ENCODE measurements at places on chromosomes 5 and 9.
A peak's percentile ranks its signal among the peaks of the same experiment; 100 is the strongest.

DNA sequence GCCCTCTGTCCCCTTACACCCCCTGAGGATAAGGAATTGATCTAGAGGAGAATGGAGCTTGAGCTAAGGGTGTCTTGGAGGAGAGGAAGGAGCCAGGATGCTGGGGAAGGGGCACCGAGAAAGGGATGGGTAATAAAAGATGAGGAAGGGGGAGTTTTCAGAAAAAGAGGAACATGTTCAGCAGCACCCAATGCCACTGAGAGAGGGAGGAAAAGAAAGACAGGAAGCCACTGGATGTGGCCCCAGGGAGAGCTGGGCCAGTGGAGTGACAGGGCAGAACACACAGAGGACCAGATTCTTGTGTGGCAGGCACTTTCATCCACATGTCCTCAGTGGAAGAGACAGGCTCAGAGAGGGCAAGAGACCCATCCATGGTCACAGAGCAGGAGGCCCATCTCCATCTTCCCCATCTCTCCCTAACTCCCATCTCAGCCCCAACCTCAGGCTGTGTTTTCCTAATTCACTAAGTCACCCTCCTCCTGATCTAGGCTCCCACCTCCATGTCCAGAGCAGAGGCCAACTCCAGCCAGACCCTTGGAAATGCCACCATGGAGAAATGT lies 7.2 kb downstream of the PFN3 start:
- DNase-seq = no peak

DNA sequence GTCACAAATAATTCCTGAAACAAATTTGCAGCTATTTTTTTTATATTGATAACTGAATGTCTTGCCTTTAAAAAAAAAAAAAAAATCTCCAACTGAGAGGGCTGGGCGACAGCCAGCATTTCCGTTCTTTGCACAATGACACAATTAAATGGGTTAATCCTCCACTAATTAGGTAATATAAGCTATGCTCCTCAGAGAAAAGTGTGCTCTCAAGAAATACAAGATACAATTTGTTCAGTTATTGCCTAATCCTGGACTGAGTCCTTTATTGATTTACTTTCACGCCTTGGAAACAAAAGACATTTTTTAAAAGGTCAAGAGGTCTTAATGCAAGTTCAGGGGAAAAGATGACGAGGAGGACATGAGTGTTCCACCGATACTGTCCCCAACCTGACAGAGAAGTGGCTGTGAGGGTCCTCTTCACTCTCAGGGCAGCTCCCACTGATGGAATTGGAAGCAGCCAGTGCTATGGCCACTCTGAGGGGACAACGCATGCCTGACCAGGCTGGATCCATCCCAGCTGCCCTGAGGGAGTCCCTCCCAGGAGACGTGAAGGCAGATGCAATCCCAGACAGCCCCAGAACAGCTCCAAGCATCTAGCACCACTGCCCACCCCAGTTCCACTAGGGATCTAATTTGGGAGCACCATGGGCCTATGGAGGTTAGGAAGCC lies 220.7 kb downstream of the GNA14 start:
- no peak for DNase-seq

DNA sequence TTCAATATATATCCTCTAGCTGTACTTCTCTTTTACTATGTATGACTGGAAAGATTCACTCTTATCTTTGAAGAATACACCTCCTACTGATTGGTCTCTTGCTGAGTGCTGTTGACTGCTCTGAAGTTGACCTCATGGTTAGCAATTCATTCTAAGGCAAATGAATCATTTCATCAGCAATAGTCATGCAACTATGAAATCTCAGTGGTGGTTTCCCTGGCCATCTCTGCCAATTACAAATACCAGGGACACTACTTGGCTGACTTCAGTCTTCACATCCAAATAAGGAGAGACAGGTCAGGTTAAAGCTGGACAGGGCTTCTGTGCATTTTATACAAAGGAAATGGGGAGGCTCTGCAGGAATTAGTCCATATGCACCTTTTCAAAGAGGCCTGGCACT lies 333.5 kb upstream of the ACTBL2 start:
- peak; percentile 78 for DNase-seq

DNA sequence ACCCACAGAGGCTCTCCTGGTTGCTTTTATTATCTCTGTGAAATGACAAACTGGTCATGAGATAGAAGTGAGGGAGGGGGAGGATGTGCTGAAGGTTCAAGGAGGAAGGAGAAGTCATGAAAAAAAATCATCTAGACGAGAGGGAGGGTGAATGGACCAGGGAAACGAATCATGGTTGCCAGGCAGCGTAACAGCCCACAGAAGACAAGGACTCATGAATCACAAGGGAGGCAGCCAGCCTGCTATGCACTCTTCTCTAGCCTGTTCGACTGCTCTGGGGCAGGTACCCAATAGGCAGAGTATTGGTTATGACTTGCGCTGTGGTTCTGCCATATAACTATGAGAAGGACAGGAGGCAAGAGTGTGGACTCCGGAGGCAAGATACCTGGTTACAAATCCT lies 475.2 kb downstream of the CDK5RAP2 start:
- no peak for DNase-seq

- no peak for DNase-seq
Measured at GRCh38 chr5:126514558-126515141, 80.4 kb downstream of the ALDH7A1 start.

DNA sequence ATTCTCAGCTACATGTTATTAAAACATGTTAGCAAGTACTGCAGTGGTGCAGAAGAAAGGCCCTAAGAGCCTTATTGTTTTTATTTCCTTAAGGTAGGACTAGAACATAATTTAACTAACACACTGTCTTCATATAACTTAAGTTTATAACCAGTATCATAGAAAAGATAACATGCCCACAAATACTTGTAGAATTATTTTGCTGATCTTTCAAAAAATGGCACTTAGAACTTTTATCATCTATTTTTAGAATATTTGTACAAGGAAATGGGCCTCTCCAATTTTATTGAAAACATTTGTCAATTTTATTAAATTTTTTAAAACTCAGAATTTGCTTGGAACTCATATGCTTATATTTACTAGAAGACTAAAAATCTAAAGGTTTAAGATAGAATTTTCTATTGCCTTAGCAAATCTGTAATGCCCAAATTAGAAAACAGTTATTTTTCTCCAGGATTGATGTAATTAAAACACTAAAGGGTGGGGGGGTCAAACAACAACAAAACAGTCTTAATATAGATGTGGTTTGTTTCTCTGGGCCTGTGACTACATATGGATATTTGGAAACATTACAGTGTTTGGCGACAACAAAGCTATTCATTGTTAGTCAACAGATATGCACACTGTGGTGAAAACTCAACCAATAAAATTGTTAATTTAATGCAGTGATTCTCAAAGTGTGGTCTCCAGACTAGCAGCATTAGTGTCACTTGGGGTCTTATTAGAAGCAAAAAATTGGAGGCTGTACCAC lies 360.4 kb downstream of the PDE4D start:
- DNase-seq = no peak

GRCh38 chr9:83649080-83649479 lies 26.1 kb downstream of the IDNK start:
- peak; percentile 51 for DNase-seq

- no peak for DNase-seq
Measured at GRCh38 chr5:52665559-52665958, 122.2 kb upstream of the ITGA1 start.

DNA sequence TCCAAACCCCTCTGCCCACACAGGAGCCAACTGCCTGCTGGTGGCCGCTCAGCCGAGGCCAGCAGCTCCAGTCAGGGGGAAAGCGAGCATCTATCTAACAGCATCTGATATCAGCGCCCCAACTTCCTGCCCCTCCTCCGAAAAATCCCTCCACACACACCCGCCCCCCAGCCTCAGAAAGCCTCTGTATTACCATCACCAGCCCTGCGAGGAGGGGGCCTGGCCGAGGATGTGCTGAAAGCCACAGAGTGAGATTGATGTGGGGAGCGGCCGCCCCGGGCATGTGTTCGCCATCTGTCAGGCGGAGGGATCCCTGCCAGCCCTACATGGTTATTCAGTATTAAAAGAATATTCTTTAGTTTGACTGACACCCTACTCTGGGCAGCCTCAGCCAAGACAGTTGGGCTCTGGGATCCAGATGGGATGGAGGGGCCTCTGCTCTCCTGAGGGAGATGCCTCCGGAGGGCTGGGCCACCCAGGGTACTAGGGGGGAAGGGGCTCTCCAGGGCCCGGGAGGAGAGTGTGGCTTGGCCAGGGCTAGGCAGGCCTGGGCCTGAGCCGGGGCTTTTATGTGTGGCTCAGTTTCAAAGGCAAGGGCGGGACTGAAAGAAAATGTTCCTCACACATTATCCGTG lies 98.0 kb downstream of the HSD17B3 start:
- no peak for DNase-seq

DNA sequence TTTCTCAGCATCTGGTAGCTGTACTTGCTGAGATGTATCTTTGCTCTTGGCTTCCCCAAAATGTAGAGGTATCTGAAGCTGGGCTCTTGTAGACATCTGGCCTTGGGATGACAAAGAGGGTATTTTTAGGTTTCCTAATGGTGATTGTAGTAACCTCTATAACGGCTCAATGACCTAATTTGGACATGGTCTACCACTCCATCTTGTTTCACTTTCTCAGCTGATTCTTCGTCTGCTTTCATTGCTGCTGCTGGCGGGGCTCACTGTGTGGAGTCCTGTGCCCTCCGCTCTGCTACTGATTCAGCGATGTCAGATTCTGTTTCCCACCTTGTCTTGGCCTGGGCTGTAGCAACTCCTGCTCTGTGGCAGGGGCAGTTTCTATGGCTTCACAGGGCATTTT lies 12.7 kb upstream of the MARCHF11 start:
- DNase-seq = no peak

DNA sequence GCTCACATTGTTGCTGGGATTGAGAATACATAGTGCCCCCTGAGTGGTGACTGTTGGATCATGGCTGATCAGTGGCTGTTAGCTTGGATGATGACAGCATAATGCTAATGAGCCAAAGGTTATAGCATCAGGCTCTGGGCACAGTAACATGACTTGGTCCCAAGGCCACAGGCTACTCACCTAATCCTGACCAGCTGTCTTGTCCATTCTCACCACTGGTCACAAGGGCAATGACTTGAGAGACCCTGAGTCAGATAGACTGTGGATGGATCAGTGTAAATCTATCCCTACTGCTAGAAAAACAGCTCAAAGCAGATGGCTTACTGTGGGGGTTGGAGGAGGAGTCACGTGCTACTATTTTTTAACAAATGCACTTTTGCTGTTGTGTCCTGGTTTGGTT lies 74.7 kb downstream of the AOPEP start:
- DNase-seq = no peak

GRCh38 chr9:20242510-20243189 lies 379.6 kb downstream of the MLLT3 start:
- DNase-seq = no peak

- no peak for DNase-seq
Measured at GRCh38 chr5:103452666-103453065, 109.9 kb downstream of the NUDT12 start.

DNA sequence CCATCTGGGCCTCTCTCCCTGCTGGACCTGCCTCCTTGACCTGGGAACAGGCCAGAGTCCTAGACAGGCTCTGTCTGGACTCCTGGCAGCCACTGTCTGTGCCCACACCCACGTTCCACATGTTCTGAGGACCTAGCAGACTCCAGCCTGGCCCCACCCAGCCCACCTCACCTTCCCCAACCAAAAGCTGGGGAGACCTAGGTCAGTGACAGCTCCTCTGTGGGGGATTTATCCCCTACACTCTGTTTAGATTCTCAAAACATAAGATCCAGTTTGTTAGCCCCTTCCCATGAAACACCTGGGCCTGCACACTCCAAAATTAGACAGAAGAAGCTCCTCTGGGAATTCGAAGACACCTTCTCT lies 59.8 kb upstream of the ADAMTS2 start:
- DNase-seq = no peak

DNA sequence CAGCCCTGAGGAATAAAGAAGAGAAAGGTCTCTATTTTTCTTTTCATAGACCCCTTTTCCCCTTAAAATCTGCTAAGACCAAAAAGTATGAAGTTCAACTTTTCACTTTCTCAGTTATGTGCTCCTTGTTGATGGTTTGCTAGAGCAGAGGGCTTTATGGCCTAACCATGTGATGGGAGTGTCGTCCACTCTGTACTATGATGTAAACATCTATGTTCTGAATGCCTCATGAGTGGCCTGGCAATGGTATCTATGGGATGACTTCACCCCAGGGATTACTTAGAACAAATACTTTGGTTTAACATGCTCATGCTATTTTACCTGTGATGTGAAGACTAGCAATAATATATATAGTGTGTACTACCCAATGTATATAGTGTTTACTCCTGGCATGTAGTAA lies 43.7 kb upstream of the MIER3 start:
- no peak for DNase-seq

GRCh38 chr9:89591274-89592212 lies 13.3 kb upstream of the GADD45G start:
- no peak for DNase-seq

DNA sequence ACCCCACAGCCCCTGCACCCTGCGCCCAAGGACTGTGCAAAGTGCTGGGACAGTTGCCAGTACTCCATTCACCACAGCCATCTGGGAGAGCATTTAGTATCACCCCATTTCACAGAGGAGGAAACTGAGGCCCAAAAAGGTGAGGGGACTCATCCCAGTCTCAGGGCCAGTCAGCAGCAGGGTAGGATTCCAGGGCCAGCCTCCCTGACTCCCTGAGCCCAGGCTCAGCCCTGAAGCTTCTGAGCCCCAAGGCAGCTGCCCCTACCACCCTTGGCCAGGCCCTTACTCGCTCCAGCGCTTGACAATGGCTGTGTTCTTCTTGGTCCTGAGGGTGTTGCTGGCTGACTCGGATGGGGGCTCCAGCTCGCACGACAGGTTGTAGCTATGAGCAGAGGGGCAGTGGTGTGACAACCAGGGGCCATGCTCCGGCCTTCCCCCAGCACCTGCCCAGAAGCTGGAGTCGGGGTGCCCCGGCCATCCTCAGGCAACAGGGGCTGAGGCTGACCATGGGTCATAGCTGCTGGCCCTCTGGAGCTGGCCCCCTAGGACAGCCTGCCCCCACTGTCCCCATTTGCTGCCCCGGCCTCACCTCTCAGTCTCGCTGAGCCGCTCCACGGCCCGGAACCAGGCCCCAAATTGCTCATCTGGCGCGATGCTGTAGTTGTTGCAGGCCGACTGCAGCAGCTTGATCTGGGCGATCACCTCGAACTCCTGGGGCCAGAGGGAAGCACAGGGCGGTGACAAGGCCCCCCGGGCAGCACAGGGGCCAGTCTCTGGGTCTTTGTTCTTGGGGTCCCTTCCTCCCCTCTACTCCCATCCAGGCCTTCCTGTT lies 18.6 kb downstream of the RALGDS start:
- no peak for DNase-seq

DNA sequence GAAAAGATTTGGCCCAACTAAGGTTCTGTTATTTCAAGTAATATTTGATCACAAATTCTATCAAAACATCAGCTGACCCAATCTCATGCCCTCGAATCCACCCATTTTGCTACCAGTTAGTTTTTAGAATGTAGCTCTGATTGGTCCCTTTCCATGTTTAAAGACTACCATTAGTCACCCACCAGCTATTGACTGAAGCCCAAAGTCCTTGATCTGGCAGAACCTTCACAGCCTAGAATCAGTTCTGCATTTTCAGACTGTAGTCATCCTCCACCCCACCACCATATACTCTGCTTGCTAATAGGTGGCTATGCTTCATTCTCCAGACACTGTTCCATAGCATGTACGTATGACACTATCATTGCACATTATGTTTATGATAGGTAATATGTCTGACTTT lies 182.2 kb upstream of the TARS1 start:
- DNase-seq = no peak

All from HTR-8/SVneo (cell line).